ENCODE measurements at places on chromosomes 1 and 21. TPM values are rescaled to one million over a fixed set of nuclear protein-coding genes. Genes with fewer than 3 reads are reported as not detected.

Gene CDC14A
- 1.6 TPM for polyA plus RNA-seq

Gene GPR25
- polyA plus RNA-seq, result not detected

Gene AVPR1B
- not detected for polyA plus RNA-seq

Gene BACE2
- polyA plus RNA-seq, result 38.5 TPM

Gene RYR2
- polyA plus RNA-seq, result not detected

Gene LCE1E
- polyA plus RNA-seq, result not detected

Gene S100A1
- 0.71 TPM for polyA plus RNA-seq

Gene OR2T29
- polyA plus RNA-seq, result not detected

Gene SYDE2
- 4.4 TPM for polyA plus RNA-seq

Gene PTPN7
- not detected for polyA plus RNA-seq

Gene EVI5
- 8.6 TPM for polyA plus RNA-seq

Gene IGSF3
- polyA plus RNA-seq, result 0.10 TPM

Gene COX20
- polyA plus RNA-seq, result 25.7 TPM

Gene HLX
- 4.2 TPM for polyA plus RNA-seq

Gene SLC9C2
- polyA plus RNA-seq, result not detected

Gene BARHL2
- polyA plus RNA-seq, result not detected

Gene GBP1
- 55.3 TPM for polyA plus RNA-seq

Gene HHIPL2
- 0.32 TPM for polyA plus RNA-seq

Gene REN
- polyA plus RNA-seq, result 0.99 TPM

Gene LAD1
- polyA plus RNA-seq, result not detected
